Fibroblast of skin of abdomen (primary cell): ENCODE measurements at places on chromosomes 1 and 21.

GRCh38 chr21:42923553-42924432, 1.6 kb downstream of the ERVH48-1 start:
- peak; percentile 93 for DNase-seq

DNA sequence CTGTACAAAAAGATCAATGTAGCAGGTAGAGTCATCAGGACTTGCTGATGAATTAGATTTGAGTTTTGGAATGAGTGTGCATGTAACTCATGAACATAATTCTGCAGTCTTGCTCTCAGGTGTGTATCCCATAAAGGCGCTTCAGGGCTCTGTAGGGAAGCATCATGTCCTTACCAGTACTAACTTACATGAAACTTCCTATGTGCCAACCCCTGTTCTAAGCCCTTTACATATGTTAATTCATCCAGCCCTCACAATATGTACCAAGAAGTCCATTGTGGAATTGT, 2.1 kb upstream of the FCRLB start:
- no peak for DNase-seq

DNA sequence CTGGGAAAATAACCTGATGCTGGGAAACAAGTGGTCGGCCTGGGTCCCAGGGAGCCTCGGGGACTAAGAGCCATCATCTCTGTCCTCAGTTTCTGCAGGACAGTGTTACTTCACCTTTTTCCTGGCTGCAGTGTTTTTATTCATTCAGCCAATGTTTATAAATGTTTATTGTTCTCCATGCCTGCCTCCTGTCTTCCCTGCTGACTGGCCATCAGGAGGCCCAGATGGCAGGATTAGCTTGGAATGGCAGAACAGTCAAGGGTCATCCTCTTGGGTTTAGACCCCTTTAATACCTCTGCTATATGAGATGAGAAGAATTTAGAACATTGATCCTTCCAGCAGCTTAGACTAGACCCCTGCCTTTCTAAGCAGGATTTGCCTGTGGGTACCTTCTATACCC, 13.3 kb downstream of the MAPKAPK2 start:
- no peak for DNase-seq

DNA sequence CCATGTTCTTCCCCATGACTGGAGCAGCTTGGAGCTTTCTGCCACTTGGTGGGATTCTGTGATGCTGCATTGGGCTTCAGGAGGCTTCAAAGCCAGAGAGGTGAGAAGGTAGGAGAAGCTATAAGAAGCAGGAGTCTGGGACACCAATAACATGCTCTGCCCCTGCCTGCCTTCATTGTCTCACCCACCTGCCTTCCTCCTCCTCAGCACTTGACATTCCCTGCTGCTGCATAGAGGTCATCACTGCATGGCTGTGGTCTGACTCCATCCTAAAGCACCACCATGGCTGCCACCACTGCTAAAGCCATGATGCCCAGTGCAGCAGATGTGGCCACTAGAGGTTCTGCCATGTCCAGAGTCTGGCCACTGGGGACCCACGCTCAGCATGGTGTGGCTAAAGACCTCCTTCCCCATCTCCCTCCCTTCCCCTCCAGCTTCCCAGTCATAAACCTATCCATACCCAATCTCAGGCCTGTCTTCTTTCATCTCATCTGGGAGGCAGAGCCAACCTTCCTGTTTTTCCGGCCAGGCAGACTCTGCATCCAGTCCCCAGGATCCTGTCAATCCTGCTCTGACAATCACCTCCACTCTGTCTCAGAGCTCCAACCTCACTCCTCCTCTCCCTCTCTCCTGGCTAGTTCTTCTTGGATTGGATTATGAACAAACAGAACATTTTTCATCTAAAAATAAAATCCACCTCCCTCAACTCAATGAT, 285.1 kb upstream of the POU3F1 start:
- no peak for DNase-seq

GRCh38 chr1:183164340-183164739, 21.7 kb upstream of the LAMC2 start:
- DNase-seq = peak; percentile 70
